ENCODE measurements at places on chromosomes 3 and 15. TPM values are rescaled to one million over a fixed set of nuclear protein-coding genes. Genes with fewer than 3 reads are reported as not detected.

DNA sequence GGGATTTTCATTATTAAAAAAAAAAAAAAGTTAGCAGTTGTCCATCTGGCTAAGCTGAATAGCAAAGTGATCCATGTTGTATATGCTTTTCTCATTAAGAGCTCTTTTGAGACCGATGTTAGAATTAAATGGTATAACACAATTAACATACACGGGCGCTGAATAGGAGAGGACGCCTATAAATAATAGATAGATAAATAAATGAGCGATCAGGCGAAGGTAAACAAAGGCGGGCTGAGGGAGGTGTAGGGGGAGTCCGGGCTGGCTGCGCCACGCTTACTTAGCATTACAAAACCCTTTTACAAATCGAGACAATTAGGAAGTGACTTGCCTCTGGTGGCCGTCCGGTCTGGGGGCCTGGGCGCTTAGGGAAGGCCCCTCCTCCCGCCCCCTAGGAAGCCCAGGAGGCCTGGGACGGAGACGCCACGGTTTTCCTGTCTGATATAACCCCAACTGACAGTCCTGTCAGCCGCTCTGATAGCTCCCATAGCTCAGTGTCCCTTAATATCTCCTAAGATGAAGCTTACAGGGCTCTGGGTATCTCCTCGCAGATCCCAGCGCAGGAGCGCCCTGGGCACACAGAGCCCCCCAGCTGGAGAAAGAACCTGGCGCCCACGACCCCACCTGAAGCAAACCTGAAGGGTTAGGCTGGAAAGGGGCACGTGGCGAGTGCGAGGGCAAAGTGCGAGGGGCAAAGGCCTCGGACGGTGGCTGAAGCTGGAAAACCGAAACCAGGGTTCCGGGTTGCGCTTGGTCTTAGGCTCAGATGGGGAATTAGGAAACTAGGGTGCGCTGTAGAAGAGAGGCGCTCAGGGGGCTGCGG lies 3.6 kb downstream of the SOX14 start:
- DNase-seq: no peak

DNA sequence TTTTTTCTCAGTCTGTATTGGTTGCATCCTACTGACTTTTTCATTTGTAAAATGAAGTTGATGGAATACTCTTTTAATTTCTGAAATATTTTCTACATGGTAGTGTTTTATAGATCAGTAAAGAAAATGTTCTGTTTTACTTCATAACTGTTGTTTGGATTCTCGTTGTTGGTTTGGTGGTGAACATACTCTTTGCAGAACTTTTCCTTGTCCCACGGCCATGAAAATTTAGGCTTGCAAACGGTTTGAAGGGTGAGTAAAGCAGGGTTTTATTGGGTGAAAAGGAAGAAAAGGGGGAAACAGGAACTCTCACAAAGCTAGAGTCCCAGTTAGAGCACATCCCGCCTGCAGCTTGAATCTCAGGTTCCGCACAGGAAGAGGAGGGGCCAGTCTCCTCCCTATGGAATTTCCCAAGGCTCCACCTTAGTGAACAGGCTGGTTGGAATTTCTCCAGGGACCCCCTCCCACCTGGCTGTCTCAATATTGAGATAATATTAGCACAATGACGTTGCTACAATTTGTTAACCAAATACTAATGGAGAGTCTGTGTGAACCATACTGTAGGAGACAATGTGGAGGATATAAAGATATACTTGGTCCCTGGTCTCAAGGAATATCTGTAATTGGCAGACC lies 5.6 kb downstream of the PDCD6IP start:
- DNase-seq: no peak

DNA sequence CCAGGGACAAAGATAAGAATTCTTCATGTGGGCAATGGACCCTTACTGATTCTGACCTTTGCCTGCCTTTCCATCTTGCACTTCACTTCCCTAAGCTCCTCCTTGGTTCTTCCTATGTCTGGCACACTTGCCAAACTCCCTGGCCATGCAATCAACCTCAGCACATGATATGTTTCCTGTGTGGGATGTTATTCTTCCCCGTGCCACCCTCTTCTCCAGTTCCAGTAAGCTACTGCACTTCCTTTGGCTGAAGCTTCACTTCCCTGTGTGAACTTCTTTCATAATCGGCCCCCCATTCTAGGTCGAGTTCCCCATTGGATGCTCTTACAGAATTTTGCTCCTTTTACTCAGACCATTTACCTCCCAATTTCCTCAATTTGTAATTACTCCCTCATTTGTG lies 10.7 kb upstream of the TASOR start:
- DNase-seq: no peak

- DNase-seq: no peak
Observed at GRCh38 chr15:94843060-94843459, 611.7 kb downstream of the MCTP2 start.

SUCLG2 gene
- 98.3 TPM for polyA plus RNA-seq

SERP1 gene
- polyA plus RNA-seq: 60.2 TPM

Data from psoas muscle (tissue), 8 donors.